Activated CD8-positive, alpha-beta memory T cell treated with anti-CD3 and anti-CD28 coated beads, Interleukin-2, amount 50 U/mL, for 48 hours (primary cell): ENCODE measurements at places on chromosomes 6 and 20.

GRCh38 chr6:41940759-41941279 lies 789 bp downstream of the CCND3 start:
- peak; percentile 77 for DNase-seq

GRCh38 chr6:112469306-112469705 lies 122.2 kb downstream of the RFPL4B start:
- DNase-seq: no peak

DNA sequence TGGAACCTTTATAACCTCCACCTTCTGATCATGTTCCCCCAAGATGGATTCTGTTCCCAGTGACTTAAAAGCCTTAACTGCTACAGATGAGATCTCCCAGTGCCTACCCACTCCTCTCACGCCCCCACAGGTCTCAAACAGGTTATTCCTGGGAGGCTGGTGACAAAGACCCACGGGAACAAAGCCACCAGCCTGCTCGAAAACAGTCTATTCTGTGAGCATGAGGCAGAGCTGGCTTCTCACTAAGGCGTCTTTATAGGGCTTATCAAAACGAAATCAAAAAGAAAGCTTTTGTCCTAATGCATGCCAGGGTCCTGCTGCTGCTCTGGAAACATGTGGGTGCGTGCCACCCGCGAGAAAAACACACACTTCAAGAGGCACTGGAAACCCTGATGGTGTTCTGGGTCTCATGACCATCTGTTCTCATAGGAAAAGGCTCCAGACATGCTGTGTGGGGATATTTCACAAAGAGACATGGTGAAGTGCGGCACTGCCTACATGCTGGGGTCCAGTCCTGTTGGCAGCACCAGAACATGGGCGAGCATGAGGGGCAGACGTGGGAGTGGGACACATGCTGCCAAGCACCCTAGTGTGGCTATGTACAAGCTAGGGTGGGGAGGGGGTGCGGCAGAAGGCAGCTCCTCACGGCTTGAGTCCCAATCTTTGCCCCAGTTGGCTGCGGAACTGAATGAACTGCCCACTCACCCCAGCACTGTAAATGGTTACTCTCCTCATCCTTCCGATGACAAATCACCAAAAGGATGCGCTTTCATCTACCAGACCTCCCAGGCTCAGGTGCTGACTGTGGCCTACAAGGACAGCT lies 2.1 kb downstream of the FKBP1A start:
- DNase-seq: no peak

DNA sequence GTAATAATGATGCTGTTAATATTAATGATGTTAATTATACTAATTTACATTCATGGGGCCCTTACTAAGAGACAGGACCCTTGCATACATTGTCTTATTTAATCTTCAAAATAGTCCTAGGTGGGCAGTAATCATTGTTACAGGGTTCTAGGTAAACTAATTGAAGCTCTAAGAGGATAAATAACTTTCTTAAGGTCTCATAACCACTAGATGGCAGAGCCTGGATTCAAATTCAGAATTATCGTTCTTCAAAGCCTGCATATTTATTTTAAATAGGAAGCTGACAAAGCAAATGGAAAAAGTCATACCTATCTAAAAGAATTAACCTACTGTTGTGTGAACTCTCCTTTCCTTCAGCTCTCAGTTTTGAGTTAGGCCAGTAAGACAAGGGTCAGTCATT lies 23.5 kb downstream of the PTCHD4 start:
- DNase-seq: no peak

DNA sequence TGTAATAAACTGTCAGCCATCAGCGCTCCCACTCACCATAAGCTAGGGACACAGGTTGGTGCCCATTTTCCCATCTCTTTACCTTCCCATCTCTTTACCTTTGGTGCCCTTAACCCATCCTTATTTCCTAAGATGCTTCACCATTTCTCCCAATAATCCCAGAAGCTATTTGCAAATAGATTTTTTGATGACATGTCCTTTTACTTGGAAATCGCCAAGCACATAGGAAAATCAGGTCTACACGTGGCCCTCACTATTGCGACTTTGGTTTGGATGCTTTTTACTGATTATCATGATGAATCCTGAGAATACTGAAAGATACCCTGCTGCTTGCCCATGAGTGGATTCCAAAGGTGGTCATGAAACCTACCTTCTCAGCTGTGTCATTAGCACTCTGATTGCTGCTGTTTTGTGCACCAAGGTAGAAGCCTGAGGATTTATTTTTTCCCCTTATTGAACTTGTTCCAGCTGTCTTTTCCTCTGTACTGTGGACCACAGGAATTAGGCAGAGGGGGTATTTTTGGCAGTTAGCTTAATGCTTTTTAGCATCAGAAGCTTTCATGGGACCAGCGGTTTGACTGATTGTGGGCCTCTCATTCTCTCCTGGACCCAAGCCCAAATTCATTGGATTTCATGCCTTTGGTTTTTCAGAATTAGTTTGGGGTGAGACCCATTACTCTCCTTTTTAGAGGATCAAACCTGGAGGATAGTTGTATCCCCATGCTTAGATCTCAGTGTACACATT lies 229.6 kb upstream of the RIN2 start:
- DNase-seq: no peak

- no peak for DNase-seq
Observed at GRCh38 chr6:151885234-151885633, 77.8 kb downstream of the ESR1 start.

- no peak for DNase-seq
Observed at GRCh38 chr6:44400572-44400971, 13.1 kb downstream of the CDC5L start.
